Activated T-cell treated with anti-CD3 and anti-CD28 coated beads, Interleukin-2, amount 50 U/mL, for 24 hours (primary cell): ENCODE measurements at places on chromosomes 6 and 20.

- no peak for DNase-seq
Measured at GRCh38 chr20:41507851-41508250, 110.3 kb downstream of the CHD6 start.

DNA sequence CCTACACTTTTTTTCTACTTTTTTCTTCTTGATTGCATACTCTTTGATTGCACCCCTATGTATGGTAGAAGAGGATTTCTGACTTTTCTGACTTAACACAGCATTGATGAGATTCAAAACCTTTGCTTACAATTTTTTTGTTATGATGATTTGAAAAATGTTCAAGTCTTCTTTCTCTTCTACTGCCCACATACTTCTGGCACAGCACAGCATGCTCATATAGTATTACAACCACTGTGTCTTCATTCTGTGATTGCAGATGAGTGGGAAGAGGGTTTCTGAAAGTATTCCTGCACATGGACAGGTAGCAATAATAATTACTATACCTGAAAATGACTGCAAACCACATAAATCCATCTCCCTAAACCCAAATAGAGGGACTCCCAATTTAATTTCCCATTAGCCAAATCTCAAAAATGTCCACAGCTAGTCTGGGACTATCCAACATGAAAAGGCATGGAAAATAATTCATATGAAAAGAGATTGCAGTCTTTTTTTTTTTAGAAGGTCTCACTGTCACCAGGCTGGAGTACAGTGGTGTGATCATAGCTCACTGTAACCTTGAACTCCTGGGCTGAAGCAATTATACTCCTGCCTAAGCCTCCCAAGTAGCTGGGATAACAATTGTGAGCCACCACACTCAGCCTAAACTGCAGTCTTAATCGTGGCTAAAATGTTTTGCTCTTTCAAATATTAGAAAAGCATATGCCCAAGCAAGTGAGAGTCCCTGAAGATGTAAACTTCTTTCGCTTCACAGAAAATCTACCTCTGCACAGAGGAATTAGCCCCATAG is 15.9 kb upstream of the TENT5A start:
- DNase-seq, result no peak

- no peak for DNase-seq
Measured at GRCh38 chr6:12472601-12473038, 182.5 kb downstream of the EDN1 start.

DNA sequence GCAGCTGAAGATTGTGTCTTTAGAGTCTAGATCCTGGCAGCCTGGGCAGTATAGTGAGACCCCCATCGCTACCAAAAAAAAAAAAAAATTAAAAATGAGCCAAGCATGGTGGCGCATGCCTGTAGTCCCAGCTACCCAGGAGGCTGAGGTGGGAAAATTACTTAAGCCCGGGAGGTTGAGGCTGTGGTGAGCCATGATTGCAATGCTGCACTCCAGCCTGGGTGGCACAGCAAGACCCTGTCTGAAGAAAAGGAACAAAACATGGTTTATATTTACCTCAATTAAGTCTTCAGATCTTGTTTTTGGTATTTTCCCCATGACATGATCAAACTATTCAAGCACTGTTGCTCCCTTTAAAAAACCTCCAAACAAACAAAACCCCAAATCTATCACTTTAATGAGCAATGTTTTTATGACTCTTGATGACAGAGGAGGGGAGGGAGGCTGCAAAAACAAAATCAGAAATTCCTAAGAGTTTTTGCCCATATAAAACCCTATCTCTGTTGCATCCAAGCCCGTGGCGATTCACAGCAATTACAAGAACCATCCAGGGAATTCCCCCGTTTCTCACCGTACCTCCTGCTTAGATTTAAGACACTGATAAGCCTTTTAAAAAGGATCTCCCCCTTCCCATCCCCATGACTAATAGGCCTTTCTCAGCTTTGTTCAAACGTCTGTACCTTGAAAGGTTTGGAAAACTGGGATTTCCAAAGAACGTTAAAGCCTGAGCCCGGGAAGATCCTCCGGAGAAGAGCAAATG is 259.9 kb downstream of the BMP7 start:
- DNase-seq, result no peak

DNA sequence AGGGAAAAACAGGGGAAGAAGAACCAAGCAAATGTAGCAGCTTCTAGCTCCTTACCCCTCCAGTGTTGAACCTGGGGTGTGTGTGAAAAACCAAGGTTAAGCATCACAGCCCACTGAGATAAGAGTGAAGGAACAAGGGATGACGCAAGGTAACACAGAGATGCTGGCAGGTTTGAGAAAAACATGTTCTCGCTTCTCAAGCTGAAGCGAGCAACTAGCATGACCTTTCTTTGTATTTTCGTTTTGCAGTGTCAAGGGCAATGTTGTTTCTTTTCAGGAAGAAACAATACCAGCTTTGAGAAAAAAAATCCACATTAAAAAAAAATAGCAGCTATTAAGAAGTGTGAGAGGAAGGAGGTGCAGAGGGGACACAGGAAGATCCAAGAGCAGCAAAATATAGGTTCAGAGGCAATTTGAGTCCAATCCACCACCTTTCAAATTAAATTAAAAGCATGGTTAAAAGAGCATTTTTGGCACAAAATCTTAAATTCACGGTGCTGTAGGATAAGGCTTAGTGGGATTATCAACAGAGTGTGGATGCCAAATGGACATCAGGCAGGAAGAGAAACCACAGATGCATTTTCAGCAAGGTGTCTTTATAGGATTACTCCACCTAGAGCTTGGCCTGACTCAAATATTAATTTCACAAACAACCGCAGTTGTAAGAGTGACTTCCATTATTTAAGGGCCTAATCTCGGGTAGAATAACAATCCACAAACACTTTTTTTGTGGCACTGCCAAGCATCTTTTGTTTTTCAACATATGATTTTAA is 70.9 kb downstream of the SYNE1 start:
- DNase-seq, result no peak

DNA sequence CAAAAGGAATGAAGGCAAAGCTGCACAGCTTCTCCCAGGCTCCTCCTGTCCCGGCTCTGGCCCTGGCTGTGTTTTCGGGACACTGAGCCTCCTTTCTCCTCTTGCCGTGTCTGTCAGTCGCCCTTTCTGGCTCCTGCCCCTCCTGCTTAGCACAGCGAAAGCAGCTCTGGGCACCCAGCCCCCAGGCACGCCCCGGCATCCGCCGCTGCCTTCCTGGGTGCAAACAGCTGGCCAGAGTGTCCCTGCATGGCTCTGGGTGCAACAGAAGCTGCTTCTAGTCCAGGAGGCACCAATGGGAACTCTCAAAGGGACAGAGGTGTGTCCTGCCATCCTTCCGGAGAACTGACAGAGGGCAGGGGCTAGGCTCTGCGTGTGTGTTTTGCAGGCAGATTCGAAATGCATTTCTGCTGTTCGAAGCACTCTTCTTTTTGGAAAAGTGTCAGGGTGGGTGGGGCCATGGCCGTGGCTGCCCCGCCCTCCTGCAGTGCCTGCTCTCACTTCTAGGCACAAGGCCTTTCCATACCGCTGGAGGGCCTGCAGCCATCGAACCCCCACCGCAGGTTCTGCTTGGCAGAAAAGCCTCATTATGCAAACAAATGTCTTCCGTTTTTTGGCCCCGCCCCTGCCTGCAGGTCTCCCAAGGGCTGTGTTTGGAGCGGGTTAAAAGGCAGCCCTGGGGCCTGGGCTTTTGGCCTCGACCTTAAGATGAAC is 15.5 kb downstream of the COL9A3 start:
- DNase-seq, result no peak

DNA sequence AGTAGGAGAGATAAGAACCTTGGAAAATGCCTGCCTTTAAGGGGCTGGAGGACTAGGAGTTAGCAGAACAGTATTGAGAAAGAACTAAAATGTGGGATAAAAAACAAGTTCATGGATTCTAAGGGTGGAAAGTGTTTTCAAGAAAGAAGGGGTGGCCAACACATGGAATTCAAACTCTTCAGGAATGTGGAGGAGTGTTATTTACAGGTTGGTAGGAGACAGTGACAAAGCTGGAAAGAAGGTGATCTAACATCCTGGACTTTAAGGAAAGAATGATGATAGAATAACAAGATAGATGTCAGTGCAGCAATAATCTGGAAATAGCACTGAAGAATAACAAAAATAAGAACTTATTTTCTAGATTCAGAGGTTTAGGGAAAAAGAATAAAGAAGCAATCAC is 54.0 kb upstream of the TNFRSF21 start:
- DNase-seq, result no peak

- DNase-seq, result no peak
Measured at GRCh38 chr6:134339216-134339615, 21.3 kb upstream of the SGK1 start.

- DNase-seq, result no peak
Measured at GRCh38 chr6:63685446-63686379, 50.1 kb downstream of the PHF3 start.

DNA sequence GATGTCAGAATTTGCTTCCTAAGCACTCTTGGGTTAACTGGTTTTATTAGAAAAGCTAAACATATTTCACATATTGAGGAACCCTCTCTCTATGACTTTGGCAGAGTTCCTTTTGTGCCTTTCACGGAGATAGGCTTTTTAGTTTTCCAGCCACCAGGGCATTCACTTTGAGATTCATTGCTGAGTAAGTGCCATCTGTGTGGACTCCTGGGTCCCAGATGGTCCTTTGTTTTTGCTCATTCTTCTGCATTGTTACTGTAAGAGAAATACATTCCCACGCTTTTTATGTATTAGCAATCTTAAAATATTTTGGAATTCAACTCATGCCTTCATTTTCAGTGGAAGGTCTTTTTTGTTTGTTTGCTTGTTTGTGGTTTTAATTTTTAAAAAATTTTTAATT is 76.3 kb upstream of the PHACTR2 start:
- no peak for DNase-seq

DNA sequence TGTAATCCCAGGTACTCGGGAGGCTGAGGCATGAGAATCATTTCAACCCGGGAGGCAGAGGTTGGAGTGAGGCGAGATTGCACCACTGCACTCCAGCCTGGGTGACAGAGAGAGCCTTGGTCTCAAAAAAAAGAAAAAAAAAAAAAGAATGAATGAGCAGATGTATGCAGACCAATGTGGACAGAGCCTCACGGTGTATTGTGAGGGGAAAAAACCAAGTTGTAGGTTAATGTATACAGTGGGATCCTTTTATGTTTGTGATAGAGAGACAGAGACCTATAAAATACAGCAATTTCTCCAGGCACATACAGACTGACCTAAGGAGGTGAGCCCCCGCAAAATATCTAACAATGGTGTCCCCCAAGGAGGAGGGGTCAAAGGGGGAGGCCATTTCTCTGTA is 11.7 kb downstream of the TGM2 start:
- no peak for DNase-seq

DNA sequence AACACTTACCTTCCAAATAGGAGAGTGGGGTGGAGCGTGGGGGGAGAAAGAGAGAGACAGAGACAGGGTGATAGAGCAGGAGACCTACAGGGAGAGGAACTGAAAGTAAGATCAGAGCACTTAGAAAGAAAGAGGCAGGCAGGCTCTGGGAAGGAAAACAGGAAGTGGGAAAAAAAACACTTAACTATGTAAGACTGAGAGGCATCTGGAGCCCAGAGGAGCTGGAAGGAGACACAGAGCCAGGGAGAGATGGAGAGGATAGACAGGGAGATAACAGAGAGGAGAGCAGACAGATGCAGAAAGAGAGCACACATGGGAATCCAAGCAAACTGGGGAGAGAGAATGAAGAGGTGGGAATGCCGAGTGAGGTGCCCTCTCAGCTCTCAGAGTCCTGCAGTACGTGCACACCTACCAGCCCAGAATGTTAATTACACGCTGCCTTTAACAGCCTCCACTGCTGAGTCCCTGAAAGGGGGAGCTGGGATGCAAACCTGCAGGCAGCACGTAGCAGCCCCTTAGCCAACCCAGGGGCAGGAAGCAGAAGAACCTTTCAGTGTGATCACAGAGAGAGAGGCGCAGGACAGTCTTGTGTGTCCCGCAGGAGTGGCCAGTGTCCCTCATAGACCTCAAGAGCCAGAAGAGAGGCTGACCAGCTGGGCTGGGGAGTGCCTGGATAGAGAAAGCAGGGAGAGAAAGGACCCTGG is 132.7 kb upstream of the LRFN2 start:
- DNase-seq, result no peak

DNA sequence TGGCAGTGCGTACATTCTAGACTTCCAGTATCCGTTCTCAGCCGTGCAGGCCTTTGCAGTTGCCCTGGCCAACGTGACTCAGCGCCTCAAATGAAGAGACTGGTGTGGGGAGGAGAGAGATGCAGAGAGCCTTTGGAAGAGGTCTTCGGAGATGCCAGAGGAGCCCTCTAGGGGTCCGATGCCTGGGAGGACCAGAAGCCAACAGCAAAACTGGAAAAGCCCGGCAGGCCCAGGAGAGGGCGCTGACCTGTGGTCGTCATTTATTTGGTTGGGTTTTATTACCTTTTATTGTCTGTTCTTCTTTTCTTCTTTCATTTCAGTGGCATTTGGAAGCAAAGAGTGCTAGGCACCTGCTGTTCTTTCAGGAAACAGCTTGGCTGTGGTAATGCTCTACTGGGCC is 53.3 kb upstream of the TMEM181 start:
- no peak for DNase-seq

DNA sequence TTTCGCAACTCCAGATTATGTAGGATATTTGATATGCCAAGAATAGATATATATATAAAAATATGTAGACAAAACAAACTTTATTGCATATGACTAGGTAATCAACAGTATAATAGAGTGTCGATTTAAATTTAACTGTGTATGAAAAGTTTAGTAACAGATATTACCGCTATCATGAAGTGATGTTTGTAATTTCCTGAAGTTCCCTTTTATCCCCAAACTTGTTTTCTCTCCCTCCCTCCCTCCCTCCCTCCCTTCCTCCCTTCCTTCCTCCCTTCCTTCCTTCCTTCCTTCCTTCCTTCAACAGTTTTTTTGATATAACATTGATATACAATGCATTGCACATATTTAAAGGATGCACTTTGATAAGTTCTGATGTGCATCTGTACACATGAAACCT is 15.2 kb downstream of the ADGB start:
- no peak for DNase-seq

DNA sequence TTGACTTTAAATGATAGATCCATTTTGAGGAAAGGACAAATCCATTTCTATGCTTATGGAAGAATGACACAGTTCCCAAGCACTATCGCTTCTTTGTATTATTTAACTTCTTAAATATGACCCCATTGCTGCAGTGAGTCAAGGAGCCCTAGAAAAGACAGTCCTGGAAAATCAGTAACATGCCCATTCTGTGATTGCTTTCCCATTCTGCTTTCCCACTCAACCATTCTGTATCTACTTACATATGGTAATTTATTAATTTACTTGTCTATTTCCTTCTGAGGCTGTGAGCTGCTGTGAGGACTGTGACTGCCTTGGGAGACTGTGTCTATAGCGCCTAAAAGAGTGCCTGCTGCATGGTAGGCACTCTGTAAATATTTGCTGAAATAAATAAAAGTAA is 85.4 kb upstream of the TMEM30A start:
- no peak for DNase-seq

GRCh38 chr6:43780941-43781928 is 11.2 kb downstream of the VEGFA start:
- no peak for DNase-seq
